ENCODE measurements at places on chromosomes 5 and 9. TPM values are rescaled to one million over a fixed set of nuclear protein-coding genes. Genes with fewer than 3 reads are reported as not detected.

Gene FREM1
- total RNA-seq: not detected

Gene ARHGEF39
- total RNA-seq: 3.6 TPM

Gene CNTFR
- not detected for total RNA-seq

Gene ZNF474
- total RNA-seq: not detected

Gene CTSL
- total RNA-seq: 388 TPM

Gene ACTBL2
- 0.19 TPM for total RNA-seq

Gene CD72
- 0.19 TPM for total RNA-seq

Gene OLFM1
- total RNA-seq: 5.1 TPM

Gene TXNDC8
- not detected for total RNA-seq

Gene C5orf34
- total RNA-seq: 2.8 TPM

Gene FCN1
- total RNA-seq: not detected

Gene STING1
- 27.8 TPM for total RNA-seq

Gene CARTPT
- not detected for total RNA-seq

Gene TAS2R1
- total RNA-seq: 0.28 TPM

Gene DMRT3
- total RNA-seq: not detected

Gene GPR150
- total RNA-seq: 2.5 TPM

Gene TUT7
- total RNA-seq: 42.3 TPM

Gene ST8SIA4
- total RNA-seq: 3.8 TPM

Gene SLC35D2
- 13.4 TPM for total RNA-seq

Gene WASHC1
- 4.8 TPM for total RNA-seq

Gene IFNA13
- total RNA-seq: not detected

Gene IL31RA
- total RNA-seq: under 0.01 TPM

Gene S1PR3
- 26.8 TPM for total RNA-seq

Gene SLC25A25
- 12.1 TPM for total RNA-seq

Gene ROR2
- 0.38 TPM for total RNA-seq

Gene TMOD1
- total RNA-seq: 0.28 TPM

Gene AFAP1L1
- 9.6 TPM for total RNA-seq

Gene ZBED3
- 0.28 TPM for total RNA-seq

Gene GPR21
- total RNA-seq: 0.38 TPM

Gene NUP155
- 42.0 TPM for total RNA-seq

Gene ISL1
- total RNA-seq: not detected

Gene GABRA6
- not detected for total RNA-seq

Gene DDX4
- 0.28 TPM for total RNA-seq

Gene EQTN
- not detected for total RNA-seq

Gene RASEF
- under 0.01 TPM for total RNA-seq

Gene SLC6A19
- total RNA-seq: not detected

Gene SET
- total RNA-seq: 352 TPM

Gene HAVCR1
- total RNA-seq: 0.56 TPM

Gene LRRC26
- not detected for total RNA-seq

Gene GPRIN1
- total RNA-seq: 1.7 TPM

Gene SGCD
- 0.85 TPM for total RNA-seq

Gene HMCN2
- under 0.01 TPM for total RNA-seq

Gene CEL
- under 0.01 TPM for total RNA-seq

Gene SLC25A2
- 0.19 TPM for total RNA-seq

Gene GFPT2
- total RNA-seq: 47.6 TPM

Gene LRRC70
- 1.2 TPM for total RNA-seq

Gene PCDHGA1
- total RNA-seq: 0.38 TPM

Gene FAM221B
- not detected for total RNA-seq

Measured in regular cardiac myocyte (primary cell).